ENCODE measurements at places on chromosomes 7 and 10.

- H3K4me3 ChIP-seq, result no peak overlapping the region
- peak; percentile 55 for DNase-seq
- H3K27ac ChIP-seq, result no peak overlapping the region
- no peaks in the 10 kb centered on the region for H3K4me1 ChIP-seq
Measured at GRCh38 chr7:144256112-144256511, 8.5 kb downstream of the OR2A7 start.

DNA sequence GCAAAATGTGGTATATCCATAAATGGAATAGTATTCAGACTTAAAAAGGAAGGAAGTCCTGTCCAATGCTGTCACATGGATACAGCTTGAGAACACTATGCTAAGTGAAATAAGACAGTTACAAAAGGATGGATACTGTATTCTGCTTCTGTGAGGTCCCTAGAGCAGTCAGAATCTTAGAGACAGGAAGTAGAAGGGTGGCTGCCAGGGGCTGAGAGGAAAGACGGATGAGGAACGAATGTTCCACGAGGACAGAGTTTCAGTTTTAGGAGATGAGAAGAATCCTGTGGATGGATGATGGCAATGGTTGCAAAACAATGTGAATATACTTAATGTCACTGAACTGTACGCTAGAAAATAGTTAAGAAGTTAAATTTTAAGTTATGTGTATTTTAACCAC, 3.8 kb downstream of the PRKCQ start:
- no peaks in the 10 kb centered on the region for H3K4me1 ChIP-seq
- H3K27ac ChIP-seq, result no peak overlapping the region
- H3K27me3 ChIP-seq, result peaks cover 44% of the 10 kb centered on the region
- no peaks in the 10 kb centered on the region for H3K36me3 ChIP-seq

- H3K27me3 ChIP-seq, result no peaks in the 10 kb centered on the region
- no peak for DNase-seq
- no peak overlapping the region for H3K27ac ChIP-seq
- no peaks in the 10 kb centered on the region for H3K4me1 ChIP-seq
- no peaks in the 10 kb centered on the region for H3K36me3 ChIP-seq
Measured at GRCh38 chr7:12728192-12728538, 40.7 kb downstream of the ARL4A start.

DNA sequence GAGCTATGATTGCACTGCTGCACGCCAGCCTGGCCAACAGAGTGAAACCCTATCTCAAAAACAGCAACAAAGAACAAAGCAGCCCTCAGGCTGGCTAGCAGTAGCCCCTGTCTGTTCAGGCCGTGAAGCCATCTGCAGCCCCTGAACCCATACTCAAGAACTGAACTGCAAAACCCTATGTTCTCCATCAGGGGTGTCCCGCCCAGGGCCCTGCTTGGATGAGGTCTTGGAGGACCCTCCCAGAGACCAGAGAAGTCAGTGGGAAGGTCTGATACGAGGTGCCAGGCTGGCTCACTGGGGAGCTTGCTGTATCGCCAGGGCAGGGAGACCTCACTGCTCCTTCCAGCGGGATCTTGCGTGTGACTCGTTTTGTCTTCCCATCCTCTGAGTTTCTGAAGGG, 39.3 kb downstream of the RBM17 start:
- no peak overlapping the region for H3K27ac ChIP-seq
- H3K4me1 ChIP-seq, result peaks cover 16% of the 10 kb centered on the region

DNA sequence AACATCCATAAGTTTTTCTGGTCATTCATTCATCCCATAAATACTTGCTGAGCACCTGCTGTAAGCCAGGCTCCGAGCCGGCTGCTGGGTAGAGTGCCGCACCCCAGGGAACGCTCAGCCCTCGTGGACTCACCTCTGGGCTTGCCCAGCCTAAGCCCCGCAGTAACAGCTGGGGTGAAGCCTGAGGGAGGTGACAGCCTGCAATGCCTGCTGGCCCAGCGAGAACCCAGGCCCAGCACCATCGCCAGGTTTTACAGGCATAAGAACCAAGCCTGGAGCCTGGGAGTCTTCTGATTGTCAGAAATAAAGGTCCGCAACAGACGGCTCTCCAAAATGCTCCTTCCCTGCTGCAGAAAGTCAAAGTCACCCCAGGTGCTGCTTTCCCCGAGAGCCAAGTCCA, 205.4 kb downstream of the ZMYND11 start:
- no peak overlapping the region for H3K4me3 ChIP-seq
- H3K36me3 ChIP-seq, result no peaks in the 10 kb centered on the region
- H3K4me1 ChIP-seq, result no peaks in the 10 kb centered on the region
- H3K27ac ChIP-seq, result no peak overlapping the region
- no peak for DNase-seq
- H3K27me3 ChIP-seq, result no peaks in the 10 kb centered on the region

DNA sequence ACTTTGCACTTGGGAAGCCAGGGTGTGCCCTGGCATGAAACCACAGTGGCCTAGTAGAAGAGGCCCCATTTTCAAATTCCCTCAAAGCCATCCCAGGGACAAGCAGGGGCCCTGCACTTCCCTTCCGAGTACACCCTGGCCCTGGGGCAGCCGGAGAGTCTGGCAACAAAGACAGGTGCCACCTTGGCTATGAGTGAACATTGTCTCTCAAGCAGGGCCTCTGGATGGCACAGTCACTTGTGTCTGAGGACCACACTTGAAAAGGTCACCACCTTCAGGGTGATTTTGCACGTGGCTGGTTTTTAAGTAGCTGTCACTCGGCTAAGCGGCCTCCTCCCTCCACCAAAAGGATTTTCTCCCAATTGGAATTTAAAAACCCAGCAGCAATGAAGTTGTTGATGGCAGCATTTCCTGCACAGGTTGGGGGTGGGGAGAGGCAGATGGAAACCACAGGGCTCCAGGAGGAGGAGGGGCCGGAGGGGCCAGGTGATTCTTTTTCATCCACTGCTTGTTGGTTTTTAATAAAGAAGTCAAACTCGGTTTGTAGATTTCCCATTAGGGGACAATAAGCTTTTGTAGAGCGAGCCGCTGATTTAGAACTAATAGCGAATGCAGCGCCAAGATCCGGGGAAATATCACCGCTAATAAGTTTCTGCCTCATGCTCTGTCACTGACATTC, 33.9 kb downstream of the C10orf105 start:
- no peak overlapping the region for H3K4me3 ChIP-seq
- H3K36me3 ChIP-seq, result no peaks in the 10 kb centered on the region
- DNase-seq, result no peak
- H3K4me1 ChIP-seq, result no peaks in the 10 kb centered on the region
- peaks cover 29% of the 10 kb centered on the region for H3K27me3 ChIP-seq

- peaks cover 38% of the 10 kb centered on the region for H3K4me1 ChIP-seq
- no peaks in the 10 kb centered on the region for H3K27me3 ChIP-seq
- no peaks in the 10 kb centered on the region for H3K36me3 ChIP-seq
Measured at GRCh38 chr10:113135025-113135424, 185.0 kb downstream of the TCF7L2 start.

- H3K27me3 ChIP-seq, result no peaks in the 10 kb centered on the region
- DNase-seq, result no peak
- H3K27ac ChIP-seq, result peak overlapping the region; percentile 51
- peaks cover 67% of the 10 kb centered on the region for H3K4me1 ChIP-seq
- H3K36me3 ChIP-seq, result peaks cover 11% of the 10 kb centered on the region
- no peak overlapping the region for H3K4me3 ChIP-seq
Measured at GRCh38 chr7:116691664-116692063, 19.7 kb downstream of the MET start.

Data from GM23248 (cell line).